ENCODE measurements at places on chromosomes 13 and 19.
A peak's percentile ranks its signal among the peaks of the same experiment; 100 is the strongest.

DNA sequence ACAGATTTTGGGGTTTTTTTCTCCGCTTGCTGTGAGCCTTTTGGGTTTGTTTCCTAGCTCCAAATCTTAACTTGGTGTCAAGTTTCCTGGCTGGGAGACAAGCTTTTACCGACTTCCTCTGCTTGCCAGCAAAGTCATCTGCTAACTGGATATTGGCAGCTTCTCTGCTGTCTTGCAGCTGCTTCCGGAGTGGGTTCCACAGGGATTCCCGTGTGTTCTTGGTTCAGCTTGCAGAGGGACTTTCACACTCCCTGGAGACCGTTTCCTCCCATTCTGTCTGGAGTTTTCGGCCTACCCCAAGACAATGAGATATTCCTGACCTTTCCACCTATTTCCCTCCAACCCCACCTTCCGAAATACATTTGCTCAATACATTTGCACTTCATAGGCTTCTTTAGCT, 2.2 kb upstream of the COLGALT1 start:
- DNase-seq: peak; percentile 60

- DNase-seq: no peak
Observed at GRCh38 chr13:83568019-83568418, 314.3 kb downstream of the SLITRK1 start.

DNA sequence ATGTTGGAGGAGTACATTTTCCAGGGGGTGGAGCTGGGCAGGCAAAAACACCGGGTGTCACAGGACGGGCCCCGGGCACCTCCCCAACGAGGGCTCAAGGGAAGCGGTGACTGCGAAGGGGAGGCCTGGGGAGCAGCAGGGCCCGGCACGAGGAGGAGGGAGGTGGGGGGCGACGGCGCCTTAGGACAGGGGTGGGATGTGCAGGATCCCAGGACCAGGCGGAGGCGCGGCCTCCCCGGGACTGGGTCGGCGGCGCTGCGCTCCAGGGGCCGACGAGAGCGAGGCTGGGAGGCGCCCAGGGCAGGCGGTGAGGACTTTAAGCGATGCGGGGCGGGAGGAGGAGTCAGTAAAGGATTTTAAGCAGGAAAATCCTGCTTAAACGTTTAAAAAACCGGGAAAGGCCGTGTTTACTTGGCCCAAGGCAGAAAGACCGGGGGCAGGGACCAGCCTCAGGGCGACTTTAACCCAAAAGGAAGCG, 427 bp downstream of the ZNF160 start:
- DNase-seq: no peak

- DNase-seq: no peak
Observed at GRCh38 chr13:99982731-99983498, 1.3 kb downstream of the ZIC2 start.

- DNase-seq: no peak
Observed at GRCh38 chr19:39112338-39112890, 13.2 kb upstream of the PAK4 start.

- no peak for DNase-seq
Observed at GRCh38 chr19:17302391-17303166, 646 bp downstream of the ABHD8 start.

GRCh38 chr13:98957731-98958442, 20.0 kb downstream of the DOCK9 start:
- DNase-seq: peak; percentile 81

- DNase-seq: no peak
Observed at GRCh38 chr13:101648766-101649487, 196.5 kb downstream of the ITGBL1 start.

GRCh38 chr13:27661017-27661416, 39.3 kb downstream of the POLR1D start:
- no peak for DNase-seq

DNA sequence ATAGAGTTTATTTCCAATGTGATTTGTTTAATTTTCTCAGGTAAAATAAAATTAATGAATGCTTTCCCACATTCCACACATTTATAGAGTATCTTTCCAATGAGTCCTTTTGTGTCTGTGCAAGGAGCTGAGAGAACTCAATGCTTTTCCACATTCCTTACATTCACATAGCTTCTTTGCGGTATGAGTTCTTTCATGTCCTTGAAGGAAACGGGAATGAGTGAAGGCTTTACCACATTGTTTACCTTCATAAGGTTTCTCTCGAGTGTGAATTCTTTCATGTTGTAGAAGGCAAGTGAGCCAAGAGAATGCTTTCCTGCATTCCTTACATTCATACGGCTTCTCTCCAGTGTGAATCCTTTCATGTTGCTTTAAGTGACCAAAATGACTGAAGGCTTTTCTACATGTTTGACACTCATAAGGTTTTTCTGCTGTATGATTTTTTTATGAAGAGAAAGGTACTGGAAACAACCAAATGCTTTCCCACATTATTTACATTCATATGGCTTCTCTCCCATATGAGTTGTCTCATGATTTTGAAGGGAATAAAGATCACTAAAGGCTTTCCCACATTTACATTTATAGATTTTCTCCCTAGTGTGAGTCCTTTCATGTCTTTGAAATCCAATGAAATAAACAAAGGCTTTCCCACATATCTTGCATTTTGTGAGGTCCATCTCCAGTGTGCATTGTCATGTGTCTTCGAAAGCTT, 14.4 kb upstream of the ZNF442 start:
- no peak for DNase-seq

DNA sequence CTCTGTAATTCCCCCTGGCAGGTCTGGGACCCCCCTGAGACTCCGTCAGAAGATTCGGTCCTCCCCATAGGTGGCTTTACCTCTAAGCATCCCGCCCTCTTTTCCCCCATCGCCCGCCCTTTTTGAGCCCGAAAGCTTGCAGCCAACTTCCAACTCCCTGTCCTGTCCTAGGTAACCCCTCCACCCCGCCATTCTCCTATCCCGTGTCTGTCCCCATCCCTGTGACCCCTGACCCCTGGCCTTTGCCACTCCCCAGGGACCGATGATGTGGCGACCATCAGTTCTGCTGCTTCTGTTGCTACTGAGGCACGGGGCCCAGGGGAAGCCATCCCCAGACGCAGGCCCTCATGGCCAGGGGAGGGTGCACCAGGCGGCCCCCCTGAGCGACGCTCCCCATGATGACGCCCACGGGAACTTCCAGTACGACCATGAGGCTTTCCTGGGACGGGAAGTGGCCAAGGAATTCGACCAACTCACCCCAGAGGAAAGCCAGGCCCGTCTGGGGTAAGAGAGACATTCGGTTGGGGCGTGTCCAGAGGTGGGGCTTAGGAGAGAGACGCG, 488 bp downstream of the RCN3 start:
- no peak for DNase-seq

DNA sequence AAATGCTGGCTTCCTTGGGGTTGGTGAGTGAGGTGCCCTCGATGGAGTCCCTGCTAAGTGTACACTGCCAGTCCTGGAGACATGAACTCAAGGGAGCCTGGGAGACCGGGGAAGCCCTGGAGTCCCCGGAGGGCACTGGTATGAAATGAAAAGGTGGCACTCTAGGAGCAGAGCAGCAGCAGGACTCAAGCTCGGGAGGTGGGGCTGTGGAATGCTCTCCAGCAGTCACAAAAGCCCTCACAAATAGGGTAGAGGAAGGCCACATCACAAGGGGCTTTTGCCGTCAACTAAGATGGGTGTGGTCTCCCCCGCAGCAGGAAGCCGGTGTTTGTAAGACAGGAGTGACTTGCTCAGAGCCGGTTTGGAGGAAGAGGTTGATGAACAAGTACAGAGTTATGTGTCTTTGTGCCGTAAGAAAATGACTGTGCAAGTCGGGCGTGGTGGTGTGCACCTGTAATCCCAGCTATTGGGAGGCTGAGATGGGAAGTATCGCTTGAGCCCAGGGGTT, 19.3 kb downstream of the CCNE1 start:
- DNase-seq: no peak

DNA sequence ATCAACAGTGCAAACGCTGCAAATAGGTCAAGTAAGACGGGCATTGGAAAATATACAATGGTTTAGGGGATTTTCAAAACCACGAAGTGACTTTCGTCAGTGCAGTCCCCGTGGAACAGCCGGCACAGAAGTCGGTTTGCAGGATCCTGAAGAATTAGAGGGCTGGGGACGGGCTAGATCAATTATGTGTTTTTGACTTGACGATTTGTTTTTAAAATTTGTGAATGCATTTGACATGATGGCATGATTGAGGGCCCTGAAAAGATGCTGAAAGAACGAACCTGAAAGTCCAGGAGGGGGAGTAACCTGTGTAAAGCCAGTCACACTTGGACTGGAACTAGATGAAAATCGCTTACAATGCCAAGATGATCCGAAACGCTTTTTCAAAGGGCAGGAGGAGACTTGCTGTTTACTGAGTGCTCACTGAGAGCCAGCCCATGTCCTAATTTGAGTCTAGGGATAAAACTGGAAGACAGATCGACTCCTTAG, 8.9 kb upstream of the DGKH start:
- no peak for DNase-seq

GRCh38 chr13:97866751-97867150, 86.7 kb upstream of the IPO5 start:
- DNase-seq: no peak

GRCh38 chr19:28235606-28236125, 977.3 kb downstream of the UQCRFS1 start:
- DNase-seq: no peak

GRCh38 chr13:57527114-57527735, 104.3 kb upstream of the PCDH17 start:
- no peak for DNase-seq

DNA sequence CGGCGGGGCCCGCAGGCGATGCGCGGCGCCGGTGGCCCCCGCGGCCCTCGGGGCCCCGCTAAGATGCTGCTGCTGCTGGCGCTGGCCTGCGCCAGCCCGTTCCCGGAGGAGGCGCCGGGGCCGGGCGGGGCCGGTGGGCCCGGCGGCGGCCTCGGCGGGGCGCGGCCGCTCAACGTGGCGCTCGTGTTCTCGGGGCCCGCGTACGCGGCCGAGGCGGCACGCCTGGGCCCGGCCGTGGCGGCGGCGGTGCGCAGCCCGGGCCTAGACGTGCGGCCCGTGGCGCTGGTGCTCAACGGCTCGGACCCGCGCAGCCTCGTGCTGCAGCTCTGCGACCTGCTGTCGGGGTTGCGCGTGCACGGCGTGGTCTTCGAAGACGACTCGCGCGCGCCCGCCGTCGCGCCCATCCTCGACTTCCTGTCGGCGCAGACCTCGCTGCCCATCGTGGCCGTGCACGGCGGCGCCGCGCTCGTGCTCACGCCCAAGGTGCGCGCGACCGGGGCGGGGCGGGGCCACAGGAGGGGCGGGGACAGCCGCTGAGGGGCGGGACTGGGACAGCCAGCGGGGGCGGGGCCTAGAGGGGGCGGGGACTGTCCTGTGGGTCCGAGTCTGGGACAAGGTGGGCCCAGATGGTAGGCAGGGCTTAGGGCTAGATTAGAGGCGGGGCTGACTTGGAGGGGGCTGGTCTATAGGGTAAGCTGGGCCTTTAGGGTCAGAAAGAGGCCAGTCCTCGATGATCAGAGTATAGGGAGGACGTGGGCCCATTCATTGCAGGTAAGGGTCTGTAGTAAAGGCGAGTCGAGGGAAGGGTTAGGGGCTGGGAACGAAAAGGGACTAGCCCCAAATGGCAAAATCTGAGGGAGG, 5.1 kb downstream of the GRIN2D start:
- DNase-seq: peak; percentile 81

DNA sequence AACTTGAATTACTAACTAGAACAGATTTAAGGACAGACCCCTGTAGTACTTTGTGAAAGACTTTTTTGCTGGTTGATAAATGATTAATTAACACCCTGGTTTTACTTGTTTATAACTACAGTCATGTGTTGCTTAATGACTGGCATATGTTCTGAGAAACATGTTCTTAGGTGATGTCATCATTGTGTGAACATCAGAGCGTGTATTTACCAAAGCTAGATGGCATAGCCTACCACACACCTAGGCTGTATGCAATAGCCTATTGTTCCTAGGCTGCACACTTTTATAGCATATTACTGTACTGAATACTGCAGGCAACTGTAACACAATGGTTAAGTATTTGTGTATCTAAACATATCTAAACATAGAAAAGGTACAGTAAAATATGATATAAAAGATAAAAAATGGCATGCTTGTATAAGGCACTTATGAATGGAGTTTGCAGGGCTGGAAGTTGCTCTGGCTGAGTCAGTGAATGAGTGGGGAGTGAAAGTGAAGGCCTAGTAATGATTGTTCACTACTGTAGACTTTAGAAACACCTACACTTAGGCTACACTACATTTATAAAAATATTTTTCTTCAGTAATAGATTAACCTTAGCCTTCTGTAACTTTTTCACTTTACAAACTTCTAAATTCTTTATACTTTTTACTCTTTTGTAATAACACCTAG, 260.3 kb downstream of the KCNRG start:
- DNase-seq: peak; percentile 10

DNA sequence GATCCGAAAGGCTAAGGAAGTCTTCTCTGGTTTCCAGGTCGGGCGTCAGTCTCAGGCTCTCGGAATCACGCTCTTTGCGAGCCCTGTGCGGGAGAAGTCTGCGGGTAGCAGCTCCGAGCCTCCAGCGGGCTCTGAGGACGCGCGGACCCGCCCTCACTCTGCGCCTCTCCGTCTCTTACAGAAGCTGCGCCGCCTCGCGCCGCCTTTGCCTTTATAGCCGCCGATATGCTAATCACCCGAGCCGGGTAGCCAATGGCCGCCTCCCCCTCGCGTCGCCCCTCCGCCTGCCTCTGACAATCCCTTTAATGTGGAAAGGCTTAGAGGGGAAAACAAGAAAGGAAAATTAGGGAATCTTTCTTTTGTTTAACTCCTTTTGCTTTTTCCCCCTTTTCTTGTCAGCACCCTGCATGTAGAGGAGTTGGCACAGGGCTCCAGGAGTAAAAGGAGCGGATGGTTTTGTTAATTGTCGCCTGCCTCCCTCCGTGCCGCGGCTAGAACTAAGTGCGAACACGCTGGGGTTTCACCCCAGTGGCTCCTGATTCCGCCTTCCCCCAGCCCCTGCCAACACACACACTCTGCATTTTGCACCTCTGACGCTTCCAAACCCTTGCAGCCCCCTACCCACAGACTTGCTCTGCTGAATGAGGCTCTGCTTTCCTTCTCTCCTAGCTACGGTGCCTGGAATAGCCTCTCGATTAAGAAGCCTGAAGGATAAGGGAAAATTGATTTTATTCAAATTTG, at the start of gene PCDH8:
TSS of gene PCDH8 (minus strand) at position 186 of the 741 bp plus-strand sequence. CDS start 204 bp downstream, outside the sequence.
- DNase-seq: peak; percentile 88

DNA sequence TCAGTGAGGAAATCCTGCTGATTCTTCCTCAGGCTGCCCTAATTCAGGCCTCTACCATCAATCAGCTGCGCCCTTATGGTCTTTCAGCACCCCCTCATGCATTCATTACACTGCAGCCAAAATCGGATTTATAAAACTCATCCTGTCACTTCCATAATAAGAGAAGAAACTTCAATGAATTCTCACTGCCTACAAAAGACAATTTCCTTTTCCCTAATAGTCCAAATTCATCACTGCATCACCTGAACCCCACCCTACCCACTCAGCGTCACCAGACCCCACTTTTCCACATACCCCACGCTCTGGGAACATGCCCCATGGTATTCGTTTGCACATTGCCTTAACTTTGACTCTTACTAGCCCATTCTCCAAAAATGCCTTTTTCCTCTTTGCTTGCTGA, 92.0 kb downstream of the C13orf42 start:
- DNase-seq: no peak
